ENCODE measurements at places on chromosomes 1 and 21. TPM values are rescaled to one million over a fixed set of nuclear protein-coding genes. Genes with fewer than 3 reads are reported as not detected.

DNA sequence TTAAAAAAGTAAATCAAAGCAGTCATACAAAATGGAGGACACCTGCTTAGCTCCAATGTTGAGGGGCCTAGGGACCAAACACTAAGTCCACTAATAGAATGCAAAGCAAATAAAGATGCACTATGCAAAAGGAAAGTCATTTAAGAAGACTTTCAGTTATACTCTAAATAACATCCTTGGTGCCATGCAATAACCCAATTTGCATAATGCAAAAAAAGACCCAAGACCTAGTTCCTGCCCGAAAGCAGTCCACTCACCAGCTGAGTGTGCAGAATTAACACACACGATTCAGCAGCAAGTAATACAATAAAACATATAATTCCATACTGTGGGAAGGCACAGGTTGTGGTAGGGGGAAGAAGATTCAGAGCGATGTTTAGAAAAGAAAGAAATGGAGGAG lies 101.8 kb downstream of the TGFBR3 start:
- no peak overlapping the region for H3K4me3 ChIP-seq
- no peaks in the 10 kb centered on the region for H3K36me3 ChIP-seq

DNA sequence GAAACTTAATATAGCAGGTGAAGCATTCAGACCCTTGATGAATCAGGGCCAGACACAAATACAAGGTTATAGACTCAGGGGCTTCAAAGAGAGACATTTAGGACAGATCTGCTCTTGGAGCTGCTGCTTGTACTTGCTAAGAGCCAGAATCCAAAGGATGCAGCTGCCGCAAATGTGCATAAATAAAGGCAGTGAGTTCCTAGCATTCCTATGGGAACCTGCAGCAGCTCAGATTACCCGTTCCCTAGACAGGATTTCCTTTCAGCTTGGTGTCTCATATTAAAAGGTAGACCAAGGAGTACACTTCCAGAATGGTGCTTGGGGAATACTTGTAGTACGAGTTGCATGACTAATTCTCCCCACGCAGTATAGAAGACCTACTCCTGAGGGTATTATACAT lies 9.7 kb upstream of the LRRC53 start:
- H3K27ac ChIP-seq = no peak overlapping the region
- no peaks in the 10 kb centered on the region for H3K36me3 ChIP-seq
- no peak for DNase-seq
- no peaks in the 10 kb centered on the region for H3K27me3 ChIP-seq

GRCh38 chr1:113136476-113136875 lies 63.5 kb downstream of the LRIG2 start:
- DNase-seq = no peak
- H3K27me3 ChIP-seq = no peaks in the 10 kb centered on the region
- peaks cover 9% of the 10 kb centered on the region for H3K4me1 ChIP-seq
- no peak overlapping the region for H3K4me3 ChIP-seq

GRCh38 chr1:31336687-31337467 lies 36.0 kb downstream of the FABP3 start:
- peaks cover 41% of the 10 kb centered on the region for H3K36me3 ChIP-seq
- DNase-seq = no peak
- H3K4me3 ChIP-seq = no peak overlapping the region
- no peak overlapping the region for H3K27ac ChIP-seq
- H3K27me3 ChIP-seq = no peaks in the 10 kb centered on the region

DNA sequence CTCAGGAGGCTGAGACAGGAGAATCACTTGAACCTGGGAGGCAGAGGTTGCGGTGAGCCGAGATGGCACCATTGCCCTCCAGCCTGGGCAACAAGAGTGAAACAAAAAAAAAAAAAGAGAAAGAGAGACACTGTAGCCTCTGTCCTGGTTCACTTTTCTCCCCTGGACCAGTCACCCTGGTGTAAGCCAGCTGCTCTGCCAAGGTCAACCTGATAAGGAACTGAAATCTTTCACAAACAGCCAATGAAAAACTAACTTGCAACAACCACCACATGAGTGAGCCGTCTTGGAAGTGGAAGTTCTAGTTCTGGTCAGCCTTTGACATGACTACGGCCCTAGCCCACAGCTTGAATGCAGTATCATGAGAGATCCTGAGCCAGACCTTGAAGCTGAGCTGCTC lies 36.8 kb upstream of the CXADR start:
- H3K27me3 ChIP-seq = no peaks in the 10 kb centered on the region
- no peaks in the 10 kb centered on the region for H3K4me1 ChIP-seq
- no peak for DNase-seq

GRCh38 chr1:205965036-205965884 lies 22.0 kb upstream of the SLC26A9 start:
- H3K4me1 ChIP-seq = no peaks in the 10 kb centered on the region
- H3K36me3 ChIP-seq = no peaks in the 10 kb centered on the region

- no peaks in the 10 kb centered on the region for H3K27me3 ChIP-seq
- peaks cover 63% of the 10 kb centered on the region for H3K4me1 ChIP-seq
- DNase-seq = no peak
- H3K36me3 ChIP-seq = peaks cover 51% of the 10 kb centered on the region
- H3K27ac ChIP-seq = no peak overlapping the region
Measured at GRCh38 chr1:8460132-8460544, 142.2 kb downstream of the SLC45A1 start.

DNA sequence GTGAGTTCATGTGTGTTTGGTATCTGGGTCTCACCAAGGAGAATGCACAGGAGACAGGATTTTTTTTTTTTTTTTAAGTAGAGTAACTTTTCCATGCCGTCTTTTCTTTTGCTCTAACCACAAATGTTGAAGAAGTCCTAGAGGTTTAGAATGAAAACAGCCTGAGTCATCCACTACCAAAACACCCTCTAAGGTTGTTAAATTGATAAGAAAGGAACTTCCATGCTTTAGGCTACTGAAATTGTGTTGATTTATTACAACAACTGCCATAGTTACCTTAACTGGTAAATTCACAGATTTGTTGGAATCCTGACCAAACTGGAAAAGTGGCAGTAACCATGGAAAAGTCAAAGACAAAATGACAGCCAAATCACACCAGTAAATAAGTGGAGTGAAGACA lies 375.6 kb downstream of the AMY1C start:
- no peaks in the 10 kb centered on the region for H3K4me1 ChIP-seq
- no peak overlapping the region for H3K4me3 ChIP-seq
- no peaks in the 10 kb centered on the region for H3K36me3 ChIP-seq
- DNase-seq = no peak
- no peaks in the 10 kb centered on the region for H3K27me3 ChIP-seq

DNA sequence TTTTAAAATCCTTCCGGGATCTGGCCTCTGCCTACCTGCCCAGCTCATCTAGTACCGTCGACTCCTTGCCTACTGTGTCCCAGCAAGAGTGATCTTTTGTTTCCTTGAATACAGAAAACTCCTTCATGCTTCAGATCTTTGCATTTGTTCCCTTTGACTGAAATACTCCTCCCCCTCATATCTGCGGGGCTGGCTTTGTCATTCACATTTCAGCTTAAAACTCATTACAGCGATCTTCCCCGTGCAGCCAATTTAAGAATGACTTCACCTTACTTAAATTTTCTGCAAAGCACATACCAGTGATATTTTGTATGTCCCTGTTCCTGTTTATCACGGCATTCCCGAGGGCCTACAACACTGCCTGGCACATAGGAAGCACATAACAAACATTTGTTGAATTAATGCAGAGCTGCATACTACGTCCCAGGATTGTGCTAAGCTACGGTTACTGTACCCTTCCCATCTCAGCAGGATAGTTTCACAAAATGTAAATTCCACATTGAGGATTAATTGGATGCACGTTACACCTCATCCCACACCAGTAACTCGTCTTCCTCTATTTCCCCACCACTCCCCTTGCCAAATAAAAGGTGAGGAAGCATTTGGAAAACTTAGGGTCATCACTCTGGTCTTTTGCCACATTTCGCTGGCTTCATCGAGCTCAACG lies 837 bp upstream of the DESI2 start:
- H3K4me1 ChIP-seq = peaks cover 11% of the 10 kb centered on the region
- H3K36me3 ChIP-seq = peaks cover 9% of the 10 kb centered on the region
- H3K4me3 ChIP-seq = peak overlapping the region; percentile 86
- no peak for DNase-seq

GRCh38 chr1:223776826-223777454 lies 64.6 kb downstream of the CAPN2 start:
- H3K4me3 ChIP-seq = no peak overlapping the region
- no peaks in the 10 kb centered on the region for H3K27me3 ChIP-seq
- peaks cover 73% of the 10 kb centered on the region for H3K36me3 ChIP-seq
- DNase-seq = no peak
- H3K4me1 ChIP-seq = peaks cover 27% of the 10 kb centered on the region

- no peaks in the 10 kb centered on the region for H3K36me3 ChIP-seq
- DNase-seq = no peak
- peaks cover 2% of the 10 kb centered on the region for H3K27me3 ChIP-seq
- no peak overlapping the region for H3K27ac ChIP-seq
- H3K4me3 ChIP-seq = no peak overlapping the region
Measured at GRCh38 chr1:202994756-202995155, 12.4 kb upstream of the TMEM183A start.

- no peak for DNase-seq
- no peaks in the 10 kb centered on the region for H3K36me3 ChIP-seq
- H3K4me1 ChIP-seq = no peaks in the 10 kb centered on the region
- no peak overlapping the region for H3K4me3 ChIP-seq
Measured at GRCh38 chr1:90579212-90579802, 137.8 kb downstream of the BARHL2 start.

DNA sequence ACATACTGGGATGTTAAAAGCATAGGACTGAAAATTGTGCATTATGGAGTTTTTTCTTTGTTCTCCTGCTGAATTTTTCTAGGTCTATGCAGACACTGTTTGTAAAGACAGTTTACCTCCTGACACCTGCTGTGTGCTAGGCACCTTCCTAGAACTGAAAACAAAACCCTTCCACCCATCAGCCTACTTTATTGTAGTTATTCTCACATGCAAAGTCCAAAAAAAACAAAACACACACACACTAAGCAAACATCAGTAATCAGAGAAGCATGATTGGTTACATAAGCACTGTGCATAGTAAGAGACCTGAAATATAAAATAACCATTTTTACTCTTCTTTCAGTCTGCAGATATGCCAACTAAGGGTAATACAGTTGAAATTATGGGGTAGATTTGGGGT lies 195.1 kb downstream of the CRB1 start:
- no peak overlapping the region for H3K4me3 ChIP-seq
- no peaks in the 10 kb centered on the region for H3K27me3 ChIP-seq
- H3K36me3 ChIP-seq = no peaks in the 10 kb centered on the region
- no peak overlapping the region for H3K27ac ChIP-seq
- no peaks in the 10 kb centered on the region for H3K4me1 ChIP-seq
- no peak for DNase-seq

DNA sequence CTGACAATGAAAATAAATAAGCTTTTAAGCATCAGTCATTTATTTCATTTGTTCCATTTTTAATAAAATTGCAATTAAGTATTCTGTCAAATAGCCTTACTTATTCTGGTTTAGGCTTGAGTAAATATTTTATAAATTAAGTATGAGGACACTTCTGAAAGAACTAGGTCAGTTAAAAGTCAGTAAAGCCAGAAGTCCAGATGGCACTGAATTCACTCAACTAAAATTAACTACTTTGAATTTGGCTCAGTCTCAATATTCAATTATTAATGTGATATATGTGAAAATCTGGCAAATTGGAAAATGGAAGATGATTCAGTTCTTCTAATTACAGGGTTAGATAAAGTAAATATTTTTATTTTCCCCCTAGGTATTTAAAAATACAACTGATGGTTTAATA lies 174.2 kb downstream of the BRINP3 start:
- no peak overlapping the region for H3K4me3 ChIP-seq
- H3K27me3 ChIP-seq = no peaks in the 10 kb centered on the region
- no peak for DNase-seq
- H3K36me3 ChIP-seq = no peaks in the 10 kb centered on the region
- H3K4me1 ChIP-seq = no peaks in the 10 kb centered on the region

- no peaks in the 10 kb centered on the region for H3K4me1 ChIP-seq
- H3K27me3 ChIP-seq = no peaks in the 10 kb centered on the region
- peaks cover 22% of the 10 kb centered on the region for H3K36me3 ChIP-seq
Measured at GRCh38 chr1:50750021-50750619, 209.9 kb downstream of the FAF1 start.

DNA sequence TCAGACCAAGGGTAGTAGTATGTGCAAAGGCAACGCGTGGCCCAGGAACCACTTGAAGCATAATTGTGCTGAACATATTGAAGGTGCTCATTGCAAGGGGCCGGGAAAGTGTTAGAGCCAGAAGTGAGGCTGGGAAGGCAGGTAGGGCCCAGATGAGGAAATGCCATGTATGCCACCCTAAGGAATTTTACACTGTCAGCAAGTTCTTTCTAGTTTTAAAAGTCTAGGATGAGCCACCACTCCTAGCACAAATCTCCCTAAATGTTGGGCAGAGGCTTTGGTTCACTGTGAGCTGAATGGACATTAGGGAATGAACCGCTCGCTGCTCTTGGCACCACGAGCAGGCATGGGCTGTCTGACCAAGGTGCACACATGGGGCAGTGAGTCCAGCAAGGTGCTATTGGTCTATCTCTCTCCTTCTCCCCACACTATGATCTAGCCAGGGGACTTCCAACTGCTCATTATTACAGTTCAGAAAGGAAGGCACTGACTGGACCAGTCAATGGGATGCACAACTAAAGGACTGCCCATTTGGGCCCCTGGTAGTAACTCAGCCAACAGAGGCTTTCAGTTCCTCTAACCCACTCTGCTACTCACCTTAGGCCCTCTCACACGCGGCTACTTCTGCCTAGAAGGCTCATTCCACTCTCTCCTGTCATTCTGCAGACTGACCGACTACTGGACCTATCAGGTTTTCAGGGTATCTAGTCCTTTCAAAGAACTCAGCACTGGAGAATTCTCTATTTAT lies 2.0 kb downstream of the KANK4 start:
- H3K27ac ChIP-seq = no peak overlapping the region
- no peak overlapping the region for H3K4me3 ChIP-seq
- no peak for DNase-seq
- H3K36me3 ChIP-seq = no peaks in the 10 kb centered on the region
- H3K4me1 ChIP-seq = no peaks in the 10 kb centered on the region
- H3K27me3 ChIP-seq = peaks cover 35% of the 10 kb centered on the region

DNA sequence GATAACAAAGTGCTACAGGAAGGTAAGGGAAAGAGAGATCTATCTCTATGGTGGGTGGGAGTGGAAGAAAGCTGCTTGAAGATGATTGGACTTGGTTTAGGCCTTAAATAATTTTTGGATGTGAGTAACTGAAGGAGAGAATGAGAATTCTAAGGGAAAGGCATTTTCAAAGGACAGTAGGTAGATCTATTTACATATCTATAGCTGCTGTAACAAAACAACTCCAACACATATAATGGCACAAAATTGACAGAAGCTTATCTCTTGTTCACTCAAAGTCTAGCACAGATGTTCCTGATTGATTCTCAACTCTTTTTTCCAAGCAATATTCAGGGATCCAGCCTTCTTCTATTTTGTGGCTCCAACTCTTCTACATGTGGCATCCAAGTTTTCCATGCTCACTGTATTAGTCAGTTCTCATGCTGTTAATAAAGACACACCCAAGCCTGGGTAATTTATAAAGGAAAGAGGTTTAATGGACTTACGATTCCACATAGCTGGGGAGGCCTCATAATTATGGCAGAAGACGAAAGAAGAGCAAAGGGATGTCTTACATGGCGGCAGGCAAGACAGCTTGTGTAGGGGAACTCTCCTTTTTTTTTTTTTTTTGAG lies 3.1 kb upstream of the DDAH1 start:
- no peak for DNase-seq
- H3K27me3 ChIP-seq = peaks cover 37% of the 10 kb centered on the region
- no peaks in the 10 kb centered on the region for H3K36me3 ChIP-seq
- H3K4me1 ChIP-seq = peaks cover 7% of the 10 kb centered on the region

LRRC38 gene
- total RNA-seq = not detected

All from activated B cell treated with CpG ODN at 0.5 μM for 24 hours (primary cell).